ENCODE measurements at places on chromosomes 11 and 22. TPM values are rescaled to one million over a fixed set of nuclear protein-coding genes. Genes with fewer than 3 reads are reported as not detected.

GRCh38 chr11:120524536-120525085 is 13.1 kb downstream of the GRIK4 start:
- peak; percentile 68 for DNase-seq

DNA sequence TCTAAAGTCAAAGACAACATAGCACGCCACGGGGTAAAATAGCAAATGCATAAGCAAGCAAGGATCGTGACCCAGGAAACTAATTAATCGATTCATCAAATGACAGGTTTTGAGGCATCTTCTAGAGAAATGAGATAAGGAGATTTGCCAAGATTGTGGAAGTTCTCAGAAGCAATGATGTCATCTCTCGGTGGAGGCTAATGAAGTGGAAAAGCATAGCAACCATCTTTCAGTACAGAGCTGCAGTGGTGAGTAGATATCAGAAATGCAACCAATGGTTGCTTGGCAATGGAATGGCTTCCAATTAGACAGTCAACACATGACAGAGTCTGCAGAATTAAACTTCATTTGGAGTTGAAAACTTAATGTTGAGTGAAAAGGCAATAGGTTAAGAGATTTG is 116.0 kb downstream of the KIRREL3 start:
- no peak for DNase-seq

DNA sequence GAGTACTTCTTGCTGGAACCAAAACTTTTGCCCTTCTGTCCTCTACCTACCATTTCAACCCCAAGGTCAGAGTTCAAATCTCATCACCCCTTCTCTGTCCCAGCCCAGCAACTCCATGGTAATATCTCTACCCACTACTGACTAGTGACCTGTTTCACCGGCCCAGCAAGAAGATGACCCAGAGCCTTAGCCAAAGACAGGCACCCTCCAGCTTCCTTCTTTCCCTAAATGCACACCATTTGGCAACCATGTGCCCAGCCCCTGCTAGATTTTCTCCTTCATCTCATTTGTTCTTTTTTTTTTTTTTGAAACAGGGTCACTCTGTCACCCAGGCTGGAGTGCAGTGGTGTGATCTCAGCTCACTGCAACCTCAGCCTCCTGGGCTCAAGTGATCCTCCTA is 14.9 kb downstream of the ARAP1 start:
- DNase-seq, result no peak

DNA sequence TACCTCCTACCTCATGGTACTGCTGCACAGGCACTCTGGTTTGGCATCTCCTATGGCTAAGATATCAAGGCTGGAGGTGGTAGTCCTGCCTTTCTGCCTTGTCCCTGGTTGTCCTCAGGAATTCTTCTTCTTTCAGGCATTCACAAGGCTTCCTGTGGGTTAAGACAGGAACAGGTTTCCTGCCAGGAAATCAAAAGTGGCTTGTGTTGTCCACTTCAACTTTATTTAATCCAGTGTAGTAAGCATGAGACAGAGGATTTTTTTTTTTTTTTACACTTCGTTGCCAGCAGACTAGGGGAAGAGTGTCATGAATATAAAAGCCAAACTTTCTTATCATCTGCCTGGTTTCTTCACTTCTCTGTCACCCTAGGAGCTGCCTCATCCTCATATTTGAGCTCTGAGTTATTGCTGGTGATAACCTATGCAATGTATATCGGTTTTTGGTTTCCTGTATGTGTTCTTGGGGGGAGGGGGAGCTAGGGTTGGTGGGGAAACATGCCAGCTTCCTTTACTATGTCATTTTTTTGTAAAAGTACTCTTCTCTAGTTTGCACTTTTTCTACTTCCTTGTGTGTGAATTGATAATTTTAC is 50.2 kb downstream of the XKR3 start:
- DNase-seq, result no peak

GRCh38 chr11:45399166-45399565 is 113.0 kb upstream of the SYT13 start:
- DNase-seq, result peak; percentile 15

DNA sequence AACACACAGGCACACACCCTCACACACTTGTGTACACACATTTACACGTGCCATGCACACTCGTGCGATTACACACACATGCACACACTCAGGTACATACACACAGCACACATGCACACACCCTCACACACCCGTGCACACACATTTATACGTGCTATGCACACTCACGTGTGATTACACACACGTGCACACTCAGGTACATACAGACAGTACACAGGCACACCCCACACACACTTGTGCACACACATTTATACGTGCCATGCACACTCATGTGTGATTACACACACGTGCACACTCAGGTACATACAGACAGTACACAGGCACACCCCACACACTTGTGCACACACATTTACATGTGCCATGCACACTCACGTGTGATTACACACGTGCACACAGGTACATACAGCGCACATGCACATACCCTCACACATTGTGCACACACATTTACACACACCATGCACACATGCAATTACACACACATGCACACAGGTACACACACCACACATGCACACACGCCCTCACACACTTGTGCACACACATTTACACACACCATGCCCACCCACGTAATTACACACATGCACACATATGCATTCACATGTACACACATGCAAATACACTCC is 4.6 kb downstream of the IFITM10 start:
- DNase-seq, result peak; percentile 29

GRCh38 chr11:65488273-65489034 is 10.4 kb upstream of the MALAT1 start:
- no peak for DNase-seq

Gene ZP1
- not detected for total RNA-seq

Gene ALX4
- total RNA-seq, result 0.05 TPM

Data from cardiac septum (tissue), 1 donor.